ENCODE measurements at places on chromosomes 13 and 19.
A peak's percentile ranks its signal among the peaks of the same experiment; 100 is the strongest.

DNA sequence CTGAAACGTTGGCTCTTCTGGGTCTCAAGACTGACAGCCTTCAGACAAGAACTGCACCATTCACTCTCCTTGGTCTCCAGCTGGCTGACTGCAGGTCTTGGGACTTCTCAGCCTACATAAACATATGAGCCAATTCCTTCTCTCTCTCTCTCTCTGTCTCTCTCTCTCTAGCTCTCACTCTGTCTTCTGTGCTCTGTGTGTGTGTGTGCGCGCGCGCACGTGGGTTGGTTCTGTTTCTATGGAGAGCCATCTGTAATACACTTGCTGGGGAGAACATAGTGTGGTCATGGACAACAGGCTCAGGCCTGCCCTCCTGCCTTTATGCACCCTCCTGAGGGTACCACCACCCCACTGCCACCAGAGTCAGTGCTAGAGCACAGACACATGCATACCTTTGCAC is 13.7 kb upstream of the SERPINE3 start:
- DNase-seq = no peak

GRCh38 chr13:32783067-32783466 is 196.8 kb downstream of the PDS5B start:
- DNase-seq = no peak

DNA sequence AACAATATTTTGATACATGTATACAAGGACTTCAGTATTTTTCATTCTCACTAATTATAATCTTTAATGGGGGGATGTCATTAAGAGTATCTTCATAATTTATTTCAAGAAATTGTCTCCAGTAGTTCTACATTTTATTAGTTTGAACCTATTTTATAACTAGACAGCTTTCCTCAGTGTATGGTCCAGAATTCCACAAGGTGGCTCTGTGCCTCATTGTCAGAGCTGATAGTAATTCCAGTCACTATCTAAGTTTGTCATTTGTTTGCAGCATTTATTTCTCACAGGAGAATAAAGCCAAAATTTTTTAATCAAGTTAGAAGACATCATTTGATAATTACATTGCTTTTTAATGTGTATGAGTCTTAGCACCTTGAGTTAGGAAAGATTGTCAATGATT is 1633.0 kb upstream of the PCDH20 start:
- no peak for DNase-seq

DNA sequence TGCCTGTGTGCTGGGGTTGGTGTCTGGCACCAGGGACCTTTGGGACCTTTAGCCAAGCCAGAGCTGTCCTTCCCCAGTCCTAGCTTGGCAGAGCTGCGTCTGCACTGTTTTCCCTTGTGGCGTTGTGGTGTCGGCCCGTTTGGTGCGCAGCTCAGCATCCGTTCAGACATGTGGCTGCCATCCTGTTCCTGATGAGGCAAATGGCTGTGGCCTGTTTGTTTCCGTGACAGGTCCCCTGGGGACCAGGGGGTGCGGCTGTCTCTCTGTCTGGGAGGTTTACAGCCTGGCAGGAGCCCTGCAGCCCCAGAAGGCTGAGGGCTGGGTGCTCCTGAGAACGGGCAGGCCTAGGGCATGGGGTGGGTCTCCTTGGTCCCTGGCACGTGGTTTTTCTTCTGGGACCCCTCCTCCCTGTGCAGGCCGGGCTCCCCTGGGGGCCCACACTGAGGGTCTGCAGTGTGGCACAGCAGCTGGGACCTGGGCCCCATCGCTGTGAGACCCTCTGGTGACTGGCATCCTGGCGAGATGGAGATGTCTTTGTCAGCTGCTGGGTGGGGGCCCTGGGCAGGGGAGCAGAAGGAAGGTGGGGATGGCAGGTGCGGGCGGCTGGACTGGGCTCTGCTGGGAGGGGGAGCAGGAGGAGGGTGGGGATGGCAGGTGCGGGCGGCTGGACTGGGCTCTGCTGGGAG is 4.0 kb downstream of the SPPL2B start:
- peak; percentile 44 for DNase-seq

GRCh38 chr19:35644987-35645679 is 3.0 kb upstream of the COX6B1 start:
- peak; percentile 98 for DNase-seq

- DNase-seq = no peak
Observed at GRCh38 chr19:42143341-42144234, 11.3 kb upstream of the POU2F2 start.

DNA sequence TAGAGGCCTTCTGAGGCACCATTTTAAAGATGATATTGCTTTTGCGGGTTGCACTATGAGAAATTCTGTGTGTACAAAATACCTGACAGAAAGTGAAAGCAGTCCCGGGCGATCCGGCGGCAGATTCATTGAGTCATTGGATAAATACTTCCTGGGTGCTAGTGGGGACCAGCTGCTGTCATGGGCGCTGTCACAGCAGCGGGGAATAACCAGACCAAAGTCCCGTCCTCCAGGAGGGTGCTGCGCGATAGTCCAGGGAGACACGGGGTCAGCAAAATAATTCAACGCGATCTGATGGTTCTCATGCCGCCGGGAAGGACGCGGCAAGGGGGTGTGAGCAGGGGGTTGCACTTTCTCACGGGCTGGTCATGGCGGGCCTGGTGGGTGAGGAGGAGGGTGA is 13.5 kb downstream of the ZFR2 start:
- no peak for DNase-seq

DNA sequence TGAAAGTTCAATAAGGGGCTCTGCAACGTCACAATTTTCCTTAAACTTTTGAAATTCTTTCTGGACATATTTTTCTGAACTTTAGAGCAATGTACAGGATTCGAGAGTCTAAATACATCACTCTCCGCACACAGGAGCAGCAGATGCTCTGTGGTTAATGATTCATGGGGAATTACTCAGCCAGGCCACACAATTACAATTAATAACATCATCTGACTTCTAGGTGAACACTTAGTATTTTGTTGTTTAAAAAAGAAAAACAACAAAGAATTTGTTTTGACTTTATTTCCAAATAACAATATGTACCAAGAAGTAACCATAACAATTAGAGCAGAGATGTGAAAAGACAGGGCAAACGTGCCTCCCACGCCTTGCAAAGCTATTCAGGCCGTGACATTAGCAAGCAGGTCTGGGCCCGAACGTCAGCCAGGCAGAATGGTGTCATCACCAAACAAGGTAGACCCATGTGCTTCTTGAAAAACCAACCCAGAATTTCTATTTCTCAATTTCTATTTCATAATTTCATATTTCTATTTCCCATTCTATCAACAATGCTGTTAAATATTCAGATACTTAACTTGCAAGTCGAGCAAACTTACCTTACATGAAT is 236.3 kb downstream of the COL4A1 start:
- DNase-seq = no peak
